Heart right ventricle (tissue), 16 donors: ENCODE measurements at places on chromosomes 11 and 22. TPM values are rescaled to one million over a fixed set of nuclear protein-coding genes. Genes with fewer than 3 reads are reported as not detected.

The C11orf21 gene
- total RNA-seq: 35.5 TPM

The STX5 gene
- total RNA-seq: 21.4 TPM

The NDUFV1 gene
- 644 TPM for total RNA-seq

GRCh38 chr11:107301878-107302277 lies 155.7 kb downstream of the CWF19L2 start:
- no peak overlapping the region for H3K4me3 ChIP-seq
- no peak overlapping the region for H3K27ac ChIP-seq
- no peaks in the 10 kb centered on the region for H3K27me3 ChIP-seq
- peaks cover 43% of the 10 kb centered on the region for H3K36me3 ChIP-seq

GRCh38 chr22:35488513-35488912 lies 52.1 kb upstream of the RASD2 start:
- no peaks in the 10 kb centered on the region for H3K4me1 ChIP-seq
- no peak overlapping the region for H3K27ac ChIP-seq
- H3K36me3 ChIP-seq: no peaks in the 10 kb centered on the region
- H3K27me3 ChIP-seq: no peaks in the 10 kb centered on the region
- no peak for DNase-seq
